ENCODE measurements at places on chromosomes 7 and 10.

- DNase-seq, result no peak
Observed at GRCh38 chr10:120069700-120070099, 177.2 kb downstream of the SEC23IP start.

- no peak for DNase-seq
Observed at GRCh38 chr7:103398483-103399127, 47.4 kb downstream of the SLC26A5 start.

DNA sequence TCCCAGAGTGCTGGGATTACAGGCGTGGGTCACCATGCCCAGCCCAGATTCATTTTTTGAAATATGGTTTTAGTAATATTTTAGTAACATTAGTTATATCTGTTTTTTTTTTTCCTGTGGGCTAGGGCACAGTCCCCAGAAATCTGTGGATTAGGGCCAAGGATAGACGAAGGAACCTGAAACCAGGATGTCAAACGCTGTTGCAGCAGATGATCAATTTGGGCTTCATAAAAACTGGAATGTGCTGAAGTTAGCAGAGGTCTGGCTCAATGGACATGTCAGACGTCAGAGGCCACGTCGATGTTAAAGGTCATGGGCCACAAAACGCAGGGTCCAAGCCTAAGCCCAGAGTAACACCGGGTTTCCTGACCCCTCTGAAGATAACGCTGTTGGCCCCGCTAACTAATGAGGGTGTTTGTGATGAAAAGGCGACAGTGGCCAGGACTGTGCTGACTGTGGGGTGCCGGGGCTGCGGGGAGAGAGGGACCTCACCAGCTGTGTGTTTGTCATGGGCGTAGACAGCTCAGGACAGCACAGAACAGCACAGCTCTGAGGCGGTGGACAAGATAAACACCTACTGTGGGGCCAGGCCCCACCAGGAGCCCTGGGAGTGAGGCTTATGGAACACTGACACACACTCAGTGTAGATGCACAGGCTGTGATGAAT, 23.8 kb upstream of the GTPBP4 start:
- DNase-seq, result no peak

GRCh38 chr7:44375236-44375699, 49.9 kb upstream of the CAMK2B start:
- no peak for DNase-seq

- DNase-seq, result peak; percentile 95
Observed at GRCh38 chr7:1812509-1813393, 142.7 kb downstream of the ELFN1 start.
